RPMI8226 (cell line): ENCODE measurements at places on chromosomes 16 and 17.
A peak's percentile ranks its signal among the peaks of the same experiment; 100 is the strongest.

GRCh38 chr17:59178266-59178985 is 22.9 kb downstream of the PRR11 start:
- DNase-seq, result no peak

DNA sequence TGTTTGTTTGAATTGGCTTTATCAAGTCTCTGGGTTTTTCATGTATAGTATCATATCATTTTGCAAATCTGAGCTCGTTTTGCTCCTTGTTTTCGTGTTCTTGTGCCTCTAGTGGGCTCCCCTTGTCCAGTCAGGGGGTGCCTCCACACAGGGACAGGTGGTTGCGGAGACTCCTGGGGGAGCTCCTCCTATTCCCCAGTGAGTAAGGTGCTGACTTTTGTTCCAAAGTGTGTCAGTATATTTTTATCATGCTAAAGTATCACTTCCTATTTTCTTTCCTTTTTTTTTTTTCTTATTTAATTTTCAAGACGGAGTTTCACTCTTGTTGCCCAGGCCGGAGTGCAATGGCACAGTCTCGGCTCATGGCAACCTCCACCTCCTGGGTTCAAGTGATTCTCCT is 30.3 kb upstream of the IL17C start:
- peak; percentile 26 for DNase-seq

DNA sequence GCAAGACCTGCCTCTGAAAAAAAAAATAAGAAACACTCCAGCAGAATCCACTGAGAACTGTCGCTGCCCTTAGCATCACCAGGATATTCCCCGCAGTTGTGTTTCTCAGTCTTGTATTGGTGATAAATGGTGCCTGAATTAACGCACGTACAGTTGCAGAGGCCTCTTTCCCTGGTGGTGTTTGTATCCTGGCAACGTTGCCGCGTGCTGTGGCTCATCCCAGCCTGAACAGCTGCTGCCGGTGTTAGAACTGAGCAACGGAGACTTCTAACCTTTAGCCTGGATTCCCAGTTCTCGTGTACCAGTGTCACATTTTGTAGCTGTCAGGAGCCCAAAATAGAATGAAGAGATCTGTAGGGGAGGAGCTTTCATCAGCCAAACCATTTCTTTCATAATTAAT is 4.8 kb downstream of the MLYCD start:
- no peak for DNase-seq

DNA sequence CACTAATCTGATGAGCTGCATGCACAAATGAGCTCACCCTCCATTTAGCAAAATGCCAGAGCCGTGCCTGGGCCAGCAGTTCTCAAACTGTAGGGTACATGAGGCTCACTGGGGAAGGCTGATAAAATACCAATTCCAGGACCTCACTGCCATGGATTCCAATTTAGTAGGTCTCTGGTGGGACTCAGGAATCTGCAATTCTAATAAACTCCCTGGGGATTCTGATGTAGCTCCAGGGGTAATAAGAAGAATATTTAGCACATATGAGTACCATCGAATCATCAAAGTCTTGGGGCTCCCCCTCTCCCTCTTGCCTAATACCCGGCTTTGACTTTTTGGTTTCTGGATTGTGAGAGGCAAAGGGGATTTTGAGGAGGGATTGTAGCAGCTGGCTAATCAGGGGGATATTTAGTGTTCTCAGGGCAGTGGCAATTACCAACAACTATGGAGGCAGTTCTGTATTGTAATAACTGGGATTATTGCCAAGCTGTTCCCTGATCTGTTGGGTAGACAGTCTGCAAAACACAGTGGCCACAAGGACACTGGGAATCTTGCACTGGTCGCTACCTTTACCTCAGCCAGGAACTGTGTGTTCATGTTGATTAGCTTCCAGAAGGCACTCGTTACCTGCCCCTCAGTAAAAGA is 140.4 kb downstream of the SHISA9 start:
- no peak for DNase-seq

GRCh38 chr16:4925293-4925607 is 11.7 kb downstream of the PPL start:
- no peak for DNase-seq

- no peak for DNase-seq
These were observed 4.4 kb downstream of the MVP start for GRCh38 chr16:29824589-29825144.
